ENCODE measurements at places on chromosomes 2 and 18.

GRCh38 chr2:56206250-56206649 is 22.5 kb downstream of the CCDC85A start:
- DNase-seq: no peak

GRCh38 chr2:231321021-231321420 is 74.5 kb upstream of the B3GNT7 start:
- no peak for DNase-seq

- no peak for DNase-seq
These were observed 465.7 kb upstream of the NRP2 start for GRCh38 chr2:205216580-205216979.

- DNase-seq: no peak
These were observed 44.7 kb downstream of the AFTPH start for GRCh38 chr2:64568836-64569235.

DNA sequence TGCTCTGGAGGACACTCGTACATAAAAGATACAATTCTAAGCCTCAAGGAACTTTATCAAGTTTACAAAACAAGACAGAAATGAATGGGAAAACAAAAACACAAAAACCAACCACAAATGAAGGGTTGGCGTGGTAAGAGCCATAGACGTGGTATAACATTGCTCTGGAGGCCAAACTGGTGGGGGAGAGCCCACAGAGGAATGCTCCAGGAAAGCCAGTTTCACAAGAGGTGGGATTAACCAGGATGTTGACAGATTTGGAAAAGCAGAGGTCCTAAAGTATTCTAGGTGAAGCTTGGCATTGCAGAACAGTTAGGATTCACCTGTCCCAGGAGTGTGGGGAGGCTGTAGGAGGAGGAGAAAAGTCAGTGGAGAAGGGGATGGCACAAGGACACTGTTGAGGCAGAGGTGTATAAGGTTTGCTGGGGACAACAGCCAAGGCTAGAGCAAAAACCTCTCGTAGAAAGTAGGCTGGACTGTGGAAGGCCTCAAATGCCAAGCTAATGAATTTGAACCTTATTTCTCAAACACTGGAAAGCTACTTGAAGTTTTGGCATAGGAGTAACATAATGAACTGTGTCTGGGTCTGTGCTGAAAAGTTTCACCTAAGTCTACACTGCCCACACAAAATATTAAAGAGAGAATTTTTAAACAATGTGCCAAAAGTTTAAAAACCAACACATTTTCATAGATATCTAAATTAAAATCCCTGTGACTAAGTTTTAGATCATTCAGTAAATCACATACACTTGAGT is 135.1 kb downstream of the THADA start:
- no peak for DNase-seq

GRCh38 chr2:117562654-117563053 is 251.8 kb upstream of the DDX18 start:
- DNase-seq: no peak

GRCh38 chr2:206011018-206011614 is 74.9 kb downstream of the INO80D start:
- DNase-seq: no peak

DNA sequence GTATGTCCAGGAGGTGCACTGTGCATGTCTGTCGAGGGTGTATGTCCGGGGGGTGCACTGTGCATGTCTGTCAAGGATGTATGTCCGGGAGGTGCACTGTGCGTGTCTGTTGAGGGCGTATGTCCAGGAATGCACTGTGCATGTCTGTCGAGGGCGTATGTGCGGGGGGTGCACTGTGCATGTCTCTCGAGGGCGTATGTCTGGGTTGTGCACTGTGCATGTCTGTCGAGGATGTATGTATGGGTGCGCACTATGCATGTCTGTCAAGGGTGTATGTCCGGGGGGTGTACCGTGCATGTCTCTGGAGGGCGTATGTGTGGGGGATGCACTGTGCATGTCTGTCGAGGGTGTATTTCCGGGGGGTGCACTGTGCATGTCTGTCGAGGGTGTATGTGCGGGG is 249.3 kb upstream of the MYT1L start:
- DNase-seq: no peak

- DNase-seq: no peak
These were observed 31.5 kb downstream of the USP34 start for GRCh38 chr2:61439241-61440002.

DNA sequence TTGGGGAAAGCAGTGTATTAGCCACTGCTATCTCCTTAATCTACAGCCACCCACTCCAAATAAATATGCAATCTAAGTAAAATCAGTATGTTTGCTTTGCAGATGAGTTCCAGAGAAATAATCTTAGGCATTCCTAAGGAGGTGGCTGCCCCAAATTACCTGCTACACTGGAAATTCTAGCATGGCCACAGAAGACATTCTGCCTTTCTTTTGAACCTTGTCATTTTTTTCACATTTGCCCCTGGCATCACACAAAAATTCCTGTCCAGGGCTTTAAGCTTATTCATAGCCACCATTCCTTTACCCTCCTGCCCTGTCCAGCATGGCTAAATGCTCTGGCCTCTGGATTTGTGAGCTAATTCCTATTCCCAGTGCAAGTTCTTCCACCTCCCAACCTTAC is 36.8 kb upstream of the FAM124B start:
- no peak for DNase-seq

DNA sequence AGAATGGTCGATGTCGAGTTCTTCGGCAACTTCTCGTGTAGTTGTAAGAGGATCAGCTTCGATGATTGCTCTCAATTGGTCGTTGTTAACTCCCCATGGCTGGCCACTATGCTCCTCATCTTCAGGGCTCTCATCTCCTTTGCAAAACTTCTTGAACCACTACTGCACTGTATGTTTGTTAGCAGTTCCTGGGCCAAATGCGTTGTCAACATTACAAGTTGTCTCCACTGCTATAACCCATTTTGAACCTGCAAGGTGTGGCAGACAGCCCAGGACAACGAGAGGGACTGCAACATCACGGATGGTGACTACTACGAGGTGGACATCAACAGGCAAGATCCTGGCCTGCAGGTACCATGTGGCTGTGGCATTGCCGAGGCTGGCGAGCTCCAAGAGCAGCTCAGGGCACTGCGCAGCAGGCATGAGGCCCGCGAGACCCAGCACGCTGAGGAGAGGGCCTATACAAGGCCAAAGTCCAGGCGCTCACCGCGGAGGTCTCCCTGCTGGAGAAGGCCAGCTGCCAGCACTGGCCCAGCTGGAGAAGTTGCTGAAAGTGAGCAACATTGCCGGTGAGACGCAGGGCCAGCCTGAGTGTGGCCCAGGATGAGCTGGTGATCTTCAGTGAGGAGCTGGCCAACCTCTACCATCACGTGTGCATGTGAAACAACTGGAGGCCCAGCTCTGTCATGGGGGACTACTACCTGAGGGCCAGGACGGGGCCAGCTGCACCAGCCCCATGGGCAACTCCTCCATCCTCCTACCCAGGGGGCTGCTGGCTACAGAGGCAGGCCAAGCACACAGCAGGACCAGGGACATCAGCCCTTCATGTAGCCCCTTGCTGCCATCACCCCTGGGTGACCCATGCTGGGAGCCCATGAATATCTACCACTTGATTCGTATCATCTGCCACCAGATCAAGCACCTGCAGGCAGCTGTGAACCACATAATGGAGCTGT is 20.2 kb downstream of the CLK1 start:
- DNase-seq: no peak

GRCh38 chr2:43265421-43265820 is 39.0 kb upstream of the ZFP36L2 start:
- DNase-seq: no peak

DNA sequence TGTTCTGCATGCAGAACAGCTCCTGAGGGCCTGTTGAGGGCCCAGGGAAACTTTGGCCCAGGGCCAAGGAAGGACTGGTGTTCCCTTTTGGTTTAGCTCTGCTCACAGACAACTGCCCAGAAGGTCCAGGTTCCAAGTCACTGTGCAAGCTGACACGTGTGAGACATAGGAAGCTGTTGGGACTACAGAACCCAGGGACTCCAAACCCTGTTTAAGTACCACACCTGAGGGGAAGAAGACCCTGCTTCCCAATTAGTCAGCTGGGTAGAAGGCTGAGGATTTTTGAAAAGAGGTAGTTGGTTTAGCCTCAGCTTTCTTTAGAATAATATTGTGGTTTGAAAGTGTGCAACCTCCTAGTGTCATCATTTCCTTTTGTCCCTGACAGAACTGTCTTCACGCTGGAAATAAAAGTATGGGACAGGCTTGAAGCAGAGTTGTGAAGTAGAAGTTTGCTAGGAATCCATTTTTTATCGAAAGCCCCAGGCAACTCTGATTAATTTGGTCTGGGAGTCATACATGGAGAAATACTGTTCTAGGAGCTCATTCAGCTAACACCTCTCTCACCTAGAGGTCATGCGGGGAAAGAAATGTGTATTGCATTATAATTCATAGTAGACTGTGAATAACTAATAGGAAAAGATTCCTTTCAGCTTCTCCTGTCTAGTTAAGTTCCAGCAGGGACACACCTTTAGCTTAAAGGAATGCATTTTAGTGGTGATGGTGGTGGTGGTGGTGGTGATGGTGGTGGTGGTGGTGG is 19.9 kb upstream of the IL1RL1 start:
- no peak for DNase-seq

- no peak for DNase-seq
These were observed 73.6 kb downstream of the VWA3B start for GRCh38 chr2:98160554-98160953.
